ENCODE measurements at places on chromosomes 7 and 10. TPM values are rescaled to one million over a fixed set of nuclear protein-coding genes. Genes with fewer than 3 reads are reported as not detected.

GRCh38 chr7:142523821-142524460 lies 225.3 kb upstream of the PRSS1 start:
- DNase-seq, result peak; percentile 23

The SPDYE5 gene
- total RNA-seq, result not detected

DNA sequence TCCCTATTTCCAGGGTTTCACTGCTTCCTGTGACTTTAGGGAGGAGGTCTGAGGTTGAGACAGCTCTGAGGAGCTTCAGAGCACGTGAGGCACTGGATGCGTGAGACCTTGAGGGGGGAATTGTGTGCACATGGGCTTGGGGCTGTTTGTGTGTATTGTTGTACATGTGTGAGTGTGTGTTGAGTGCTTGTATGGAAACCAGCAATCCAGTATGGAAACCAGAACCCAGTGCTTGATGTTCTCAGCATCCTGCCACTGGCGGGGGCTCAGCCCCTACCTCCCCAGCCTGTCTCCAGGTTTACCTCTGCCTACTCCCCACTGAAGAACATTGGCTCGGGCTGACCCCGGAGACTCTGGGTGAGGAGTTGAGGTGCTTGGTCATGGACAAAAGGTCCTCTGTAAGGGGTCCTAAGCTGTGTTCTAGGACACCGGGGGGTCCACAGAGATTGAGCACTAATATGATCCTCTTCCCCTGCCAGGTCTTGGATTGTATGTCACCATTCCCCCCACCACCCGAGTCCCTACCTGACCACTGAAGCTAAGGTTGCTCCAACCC lies 20.8 kb downstream of the SFTPD start:
- DNase-seq, result no peak

DNA sequence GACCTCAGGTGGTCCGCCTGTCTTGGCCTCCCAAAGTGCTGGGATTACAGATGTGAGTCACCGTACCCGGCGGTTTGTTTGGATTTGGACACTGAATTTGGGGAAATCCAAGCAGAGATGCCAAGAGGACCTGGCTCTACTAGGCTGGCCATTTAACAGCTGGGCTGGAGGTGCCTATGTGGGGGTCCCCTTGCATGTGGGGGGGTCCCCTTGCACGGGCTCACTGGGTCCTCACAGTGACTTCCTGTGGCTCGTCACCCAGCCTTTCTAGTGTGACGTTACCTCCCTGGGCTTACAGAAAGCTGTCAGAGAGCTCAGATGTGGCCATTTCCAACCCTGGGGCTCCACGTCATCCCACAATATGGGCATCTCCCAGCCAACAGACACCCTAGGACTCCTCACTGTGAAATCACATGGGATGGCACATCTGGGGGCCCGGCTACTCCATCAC lies 49.3 kb upstream of the GNA12 start:
- DNase-seq, result peak; percentile 33

DNA sequence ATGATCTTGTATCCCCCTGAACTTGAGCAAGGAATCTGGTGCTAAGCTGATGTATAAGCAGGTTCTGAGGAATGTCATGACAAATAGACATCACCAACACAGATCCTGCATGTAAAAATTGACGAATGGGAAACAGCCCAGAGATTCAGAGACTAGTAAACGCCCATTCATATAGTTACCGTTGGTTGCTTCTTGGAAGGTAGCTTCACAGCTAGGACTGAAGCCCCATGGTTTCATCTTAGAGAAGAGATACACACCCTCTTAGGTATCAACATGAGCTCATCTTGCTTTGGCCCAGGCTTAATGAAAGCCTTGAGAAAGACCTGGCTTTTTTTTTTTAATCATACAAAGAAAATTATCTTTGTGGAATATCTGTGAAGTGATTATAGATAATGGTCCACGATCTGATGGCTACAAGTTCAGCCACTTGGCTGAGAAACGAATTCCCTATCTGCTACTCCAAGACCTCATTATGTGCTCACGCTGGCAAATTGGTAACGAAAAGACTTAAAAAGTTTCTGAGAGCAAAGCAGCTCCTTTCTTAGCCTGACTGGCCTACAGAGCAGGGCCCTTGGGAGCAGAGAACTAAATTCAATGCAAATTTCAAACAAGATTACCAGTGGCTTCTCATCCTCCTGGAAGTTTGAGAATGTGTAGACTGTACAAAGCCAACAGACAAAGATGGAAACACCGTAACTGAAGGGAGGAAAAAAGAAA lies 181.1 kb downstream of the NRP1 start:
- no peak for DNase-seq

The PITX3 gene
- not detected for total RNA-seq

GRCh38 chr10:1992930-1993329 lies 255.6 kb upstream of the ADARB2 start:
- DNase-seq, result no peak

The PDZD7 gene
- 2.0 TPM for total RNA-seq

DNA sequence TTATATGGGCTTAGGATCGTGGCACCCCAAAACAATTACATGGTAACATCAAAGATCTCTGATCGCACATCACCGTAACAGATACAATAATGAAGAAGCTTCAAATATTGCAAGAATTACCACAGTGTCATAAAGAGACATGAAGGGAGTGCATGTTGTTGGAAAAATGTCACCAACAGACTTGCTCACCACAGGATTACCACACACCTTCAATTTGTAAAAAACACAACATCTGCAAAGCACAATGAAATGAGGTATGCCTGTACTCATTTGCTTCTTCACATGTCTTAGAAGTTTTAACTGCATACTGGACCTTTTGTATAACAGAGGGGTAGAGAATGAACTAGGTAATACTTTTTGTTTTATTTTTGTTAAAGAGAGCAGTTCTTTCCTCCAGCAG lies 96.6 kb downstream of the TPST1 start:
- no peak for DNase-seq

The FGFR2 gene
- total RNA-seq, result 0.60 TPM

The MYH16 gene
- total RNA-seq, result 1.1 TPM

DNA sequence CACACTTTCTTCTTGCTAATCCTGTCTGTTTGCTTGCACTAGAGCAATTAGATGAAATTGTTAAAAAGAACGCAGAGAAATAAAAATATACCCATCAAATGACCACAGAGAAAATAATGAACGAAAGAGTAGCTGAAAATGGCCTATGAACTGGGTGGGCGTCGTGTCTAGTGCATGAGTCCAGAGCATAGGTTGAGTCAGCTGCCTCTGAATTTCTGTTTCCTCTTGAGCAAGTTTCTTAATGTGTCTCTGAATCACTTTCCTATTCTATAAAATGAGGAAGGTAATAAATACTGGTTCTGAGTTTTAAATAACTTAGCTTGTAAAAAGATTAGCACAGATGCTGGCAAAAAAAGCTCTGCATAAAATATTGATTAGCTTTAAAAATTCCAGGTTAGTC lies 75.0 kb downstream of the POM121L12 start:
- DNase-seq, result no peak

The FFAR4 gene
- not detected for total RNA-seq

- DNase-seq, result peak; percentile 21
Observed at GRCh38 chr10:124743191-124744101, 732 bp downstream of the FAM53B start.

- DNase-seq, result no peak
Observed at GRCh38 chr10:27660711-27661110, 84.9 kb downstream of the MKX start.

DNA sequence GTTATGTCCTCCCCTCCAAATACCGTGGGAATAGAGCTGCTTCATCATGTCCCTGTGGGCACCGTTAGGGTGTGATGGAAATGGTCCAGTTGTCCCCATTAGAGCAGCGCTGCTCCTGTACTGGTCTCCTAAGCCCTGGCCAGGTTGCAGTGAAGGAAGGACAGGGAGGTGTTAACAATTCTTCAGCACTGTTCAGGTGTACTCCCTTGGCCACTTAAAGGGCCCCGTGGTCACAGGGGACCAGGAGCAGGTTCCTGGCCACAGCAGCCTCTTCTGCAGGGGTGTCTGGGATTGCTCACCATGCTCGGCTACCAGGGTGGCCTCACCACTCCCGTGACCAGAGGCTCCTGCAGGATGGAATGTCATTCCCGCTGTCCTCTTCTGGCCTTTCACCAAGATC lies 65.8 kb downstream of the MINDY4 start:
- no peak for DNase-seq

- DNase-seq, result peak; percentile 18
Observed at GRCh38 chr7:18835001-18835690, 282.3 kb downstream of the TWIST1 start.

- DNase-seq, result no peak
Observed at GRCh38 chr7:50262446-50262845, 42.1 kb upstream of the IKZF1 start.

- no peak for DNase-seq
Observed at GRCh38 chr10:11869219-11869618, 46.1 kb downstream of the PROSER2 start.
